Liver (tissue), 10 donors: ENCODE measurements at places on chromosomes 12 and 14.

DNA sequence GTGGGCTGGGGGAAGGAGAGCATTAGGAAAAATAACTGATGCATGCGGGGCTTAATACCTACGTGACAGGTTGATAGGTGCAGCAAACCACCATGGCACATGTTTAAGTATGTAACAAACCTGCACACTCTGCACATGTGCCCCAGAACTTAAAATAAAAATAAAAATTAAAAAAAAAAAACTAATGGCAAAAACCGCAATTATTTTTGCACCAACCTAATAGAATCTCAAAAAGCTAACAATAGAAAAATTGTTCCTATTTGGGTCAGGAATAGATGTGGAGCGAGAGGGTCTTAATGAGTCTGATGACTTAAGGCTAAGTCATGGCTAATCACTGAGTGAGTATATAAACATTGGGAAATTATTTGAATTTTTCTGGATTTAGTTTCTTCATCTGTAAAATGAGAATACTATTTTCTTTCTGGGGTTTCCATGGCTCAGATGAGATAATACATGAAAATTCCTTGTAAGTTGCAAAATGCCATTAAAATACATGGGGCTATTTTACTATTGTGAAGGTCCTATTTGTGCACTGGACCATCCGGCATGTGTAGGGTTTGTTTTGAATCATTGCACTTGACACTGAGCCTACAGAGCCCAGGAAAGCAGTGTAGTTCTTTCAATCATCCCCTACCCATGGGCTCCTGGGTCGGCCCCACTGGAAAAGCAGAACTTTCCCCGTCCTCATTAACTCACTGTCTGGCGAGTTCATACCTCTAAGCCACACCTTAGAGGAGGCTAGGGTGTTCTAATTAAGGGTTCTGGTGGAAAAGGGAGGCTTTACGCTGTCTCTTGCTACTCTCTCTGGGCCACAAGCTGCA lies 164.1 kb upstream of the NTF3 start:
- DNase-seq = no peak

DNA sequence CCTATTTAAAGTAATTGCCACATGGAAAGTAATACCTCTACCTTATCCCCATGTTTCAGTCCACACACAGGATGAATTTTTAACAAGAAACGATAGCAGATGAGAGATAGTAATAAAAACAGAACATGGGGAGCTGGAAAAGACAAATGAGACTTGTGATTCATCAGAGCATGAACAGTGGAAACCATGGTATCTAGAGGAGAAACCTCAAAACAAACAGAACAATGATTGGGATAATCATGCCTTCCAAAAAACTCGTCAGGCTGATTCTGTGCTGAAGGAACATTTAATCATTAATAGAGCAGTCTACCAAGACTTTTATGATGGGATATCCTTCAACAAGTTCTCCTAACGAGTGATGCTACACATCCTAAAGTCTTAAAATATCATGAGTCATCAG lies 1390.7 kb downstream of the FSCB start:
- no peak for DNase-seq

GRCh38 chr14:92236243-92236900 lies 86.6 kb upstream of the SLC24A4 start:
- no peak for DNase-seq

GRCh38 chr12:94146166-94146936 lies 2.0 kb upstream of the PLXNC1 start:
- no peak for DNase-seq

- DNase-seq = no peak
Observed at GRCh38 chr14:74594606-74595005, 17.4 kb downstream of the LTBP2 start.
